Cerebellum (tissue), 4 donors: ENCODE measurements at places on chromosomes 1 and 21.
A peak's percentile ranks its signal among the peaks of the same experiment; 100 is the strongest.

DNA sequence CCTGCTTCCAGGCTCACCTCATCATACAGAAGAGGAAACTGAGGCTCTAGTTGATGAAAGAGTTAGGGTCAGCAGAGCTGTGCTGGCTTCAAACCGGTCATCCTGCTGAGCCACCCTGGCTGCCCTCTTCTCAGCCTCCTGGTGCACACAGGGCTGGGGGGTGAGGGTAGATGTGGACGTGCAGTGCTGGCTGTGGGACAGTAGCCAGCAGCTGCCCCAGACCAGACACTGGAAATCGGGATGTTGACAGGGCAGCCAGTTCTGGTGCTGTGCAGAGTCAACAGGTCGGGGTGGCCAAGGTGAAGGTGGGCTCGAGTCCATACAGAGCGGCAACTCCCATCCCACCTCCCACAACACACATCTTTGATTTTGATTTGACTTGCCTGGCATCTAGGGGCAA lies 1.5 kb upstream of the CLCNKA start:
- DNase-seq, result no peak

DNA sequence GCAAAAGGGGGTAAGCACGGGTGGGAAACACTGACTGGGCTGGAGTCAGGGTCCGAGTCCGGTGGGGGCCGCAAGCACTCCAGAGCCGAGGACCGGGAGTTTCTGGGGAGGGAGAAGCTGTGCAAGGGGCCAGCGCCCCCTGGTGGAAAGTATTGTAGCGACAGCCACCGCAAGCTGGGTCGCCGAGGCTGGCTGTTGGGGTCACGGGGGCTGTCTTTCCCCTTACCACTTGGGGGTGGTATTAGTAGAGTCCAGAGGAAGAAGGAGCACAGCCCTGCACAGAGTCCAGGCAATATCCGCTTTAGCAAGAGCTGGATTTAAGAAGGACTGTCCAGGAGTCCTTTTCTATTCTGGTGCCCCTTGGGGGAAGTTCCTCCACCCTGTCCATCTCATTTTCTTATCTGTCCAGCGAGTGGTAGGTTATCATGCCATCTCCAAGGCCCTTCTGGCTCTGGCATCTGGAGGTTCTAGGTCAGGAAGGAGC lies 17.9 kb upstream of the ETV3 start:
- peak; percentile 75 for DNase-seq

GRCh38 chr1:233490488-233490887 lies 123.4 kb upstream of the KCNK1 start:
- peak; percentile 87 for DNase-seq

- DNase-seq, result no peak
Measured at GRCh38 chr1:150876119-150876454, 312 bp downstream of the ARNT start.

DNA sequence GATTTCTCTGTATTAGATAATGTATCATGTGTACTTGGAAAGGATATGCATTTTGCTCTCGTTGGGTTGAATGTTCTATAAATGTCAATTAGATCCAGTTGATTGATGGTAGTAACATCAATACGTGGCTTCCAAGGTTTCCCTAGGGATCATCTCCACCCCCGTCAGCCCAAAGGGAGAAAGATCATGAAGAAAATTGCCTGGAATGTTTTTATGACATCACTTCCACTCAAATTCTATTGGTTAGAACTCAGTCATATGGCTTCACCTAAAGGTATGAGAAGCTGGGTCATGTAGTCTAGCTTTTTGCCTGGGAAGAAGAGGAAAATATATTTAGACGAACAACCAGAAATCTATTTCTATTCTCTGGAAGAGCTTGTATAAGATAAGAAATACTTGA lies at the start of gene C1orf185:
TSS of gene C1orf185 (plus strand) at position 253 of the 400 bp plus-strand sequence. CDS start at position 259, 6 bp downstream.
- DNase-seq, result no peak
